ENCODE measurements at places on chromosomes 7 and 10. TPM values are rescaled to one million over a fixed set of nuclear protein-coding genes. Genes with fewer than 3 reads are reported as not detected.

PDE6C gene
- not detected for total RNA-seq

- no peak overlapping the region for H3K27ac ChIP-seq
- no peaks in the 10 kb centered on the region for H3K4me1 ChIP-seq
- H3K4me3 ChIP-seq = no peak overlapping the region
- no peaks in the 10 kb centered on the region for H3K36me3 ChIP-seq
These were observed 185.8 kb downstream of the SORCS1 start for GRCh38 chr10:106978756-106979155.

- DNase-seq = no peak
- no peaks in the 10 kb centered on the region for H3K4me1 ChIP-seq
- H3K36me3 ChIP-seq = no peaks in the 10 kb centered on the region
- H3K27ac ChIP-seq = no peak overlapping the region
- H3K27me3 ChIP-seq = no peaks in the 10 kb centered on the region
- H3K4me3 ChIP-seq = no peak overlapping the region
These were observed 100.3 kb upstream of the INSYN2A start for GRCh38 chr10:127296696-127297095.

DNA sequence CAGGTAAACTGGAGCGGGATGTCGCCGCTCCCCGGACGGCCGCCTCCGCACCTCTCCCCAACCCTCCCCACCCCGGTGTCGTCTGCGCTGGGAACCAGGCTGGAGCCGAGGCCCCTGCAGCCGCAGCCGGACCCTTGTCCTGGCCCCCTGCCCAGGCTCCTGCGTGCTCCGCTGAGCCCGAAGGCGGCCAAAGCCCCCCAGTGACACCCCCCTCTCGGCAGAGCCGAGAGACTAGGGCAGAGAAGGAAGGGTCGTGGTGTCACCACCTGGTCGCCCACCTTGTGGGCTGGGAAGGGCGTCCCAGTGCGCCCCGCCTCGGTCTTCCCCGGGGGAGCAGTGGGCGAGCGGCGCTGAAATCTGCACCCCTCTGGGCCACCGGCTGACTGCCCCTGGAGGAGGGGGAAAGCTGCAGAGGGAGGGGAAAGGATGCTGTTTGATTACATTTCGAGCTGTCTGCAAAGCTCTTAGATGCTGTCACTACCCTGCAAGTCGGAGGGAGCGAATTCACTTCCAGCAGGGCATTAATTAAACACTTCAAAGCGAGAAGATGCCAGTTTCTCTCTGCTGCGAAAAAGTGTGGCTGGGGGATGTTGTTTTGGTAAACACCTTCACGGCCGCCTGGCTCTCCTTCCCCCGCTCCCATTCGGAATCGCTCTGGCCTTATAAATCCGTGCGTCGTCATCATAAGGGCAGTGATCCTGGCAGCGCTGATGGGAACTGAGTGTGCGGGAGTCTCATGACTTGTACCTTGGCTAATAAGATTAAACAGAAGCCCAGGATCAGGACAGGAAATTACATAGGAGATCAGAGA, 622 bp downstream of the DYNC1I1 start:
- peaks cover 15% of the 10 kb centered on the region for H3K4me1 ChIP-seq
- H3K4me3 ChIP-seq = peak overlapping the region; percentile 76
- no peaks in the 10 kb centered on the region for H3K36me3 ChIP-seq
- H3K27me3 ChIP-seq = no peaks in the 10 kb centered on the region
- DNase-seq = no peak

GRCh38 chr10:2280713-2281300, 543.5 kb upstream of the ADARB2 start:
- H3K27me3 ChIP-seq = no peaks in the 10 kb centered on the region
- no peak overlapping the region for H3K4me3 ChIP-seq
- no peaks in the 10 kb centered on the region for H3K4me1 ChIP-seq
- H3K27ac ChIP-seq = no peak overlapping the region

- DNase-seq = peak; percentile 77
- H3K4me1 ChIP-seq = no peaks in the 10 kb centered on the region
- H3K27me3 ChIP-seq = no peaks in the 10 kb centered on the region
- no peak overlapping the region for H3K27ac ChIP-seq
These were observed 125.7 kb downstream of the ARHGAP22 start for GRCh38 chr10:48478980-48479811.

DNA sequence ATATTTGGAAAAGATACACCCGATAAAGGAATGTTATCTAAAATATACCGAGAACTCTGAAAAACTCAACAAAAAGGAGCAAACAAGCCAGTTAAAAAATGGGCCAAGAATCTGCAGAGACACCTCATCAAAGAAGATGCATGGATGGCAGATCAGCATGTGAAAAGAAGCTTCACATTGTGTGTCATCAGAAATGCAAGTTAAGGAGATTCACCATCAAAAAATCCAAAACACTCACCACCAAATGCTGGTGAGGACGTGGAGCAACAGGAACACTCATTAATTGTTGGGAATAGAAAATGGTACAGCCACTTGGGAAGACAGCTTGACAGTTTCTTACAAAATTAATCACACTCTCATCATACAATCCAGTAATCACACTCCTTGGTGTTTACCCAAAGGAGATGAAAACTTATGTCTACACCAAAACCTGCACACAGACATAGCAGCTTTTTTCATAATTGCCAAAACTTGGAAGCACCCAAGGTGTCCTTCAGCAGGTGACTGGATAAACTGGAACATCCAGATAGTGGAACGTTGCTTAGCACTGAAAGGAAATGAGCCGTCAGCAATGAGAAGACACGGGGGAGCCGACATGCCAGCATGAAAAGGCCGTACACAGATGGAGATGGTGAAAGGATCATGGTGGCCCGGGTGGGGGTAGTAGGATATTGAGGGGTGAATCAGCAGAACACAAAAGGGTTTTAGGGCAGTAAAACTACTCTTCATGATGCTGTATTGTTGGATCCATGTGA, 27.9 kb upstream of the PWWP2B start:
- no peaks in the 10 kb centered on the region for H3K4me1 ChIP-seq
- peaks cover 20% of the 10 kb centered on the region for H3K36me3 ChIP-seq
- DNase-seq = no peak

GRCh38 chr10:76459016-76459730, 1027.7 kb downstream of the LRMDA start:
- no peak for DNase-seq
- no peaks in the 10 kb centered on the region for H3K27me3 ChIP-seq
- no peaks in the 10 kb centered on the region for H3K36me3 ChIP-seq
- no peak overlapping the region for H3K4me3 ChIP-seq
- peaks cover 41% of the 10 kb centered on the region for H3K4me1 ChIP-seq
- H3K27ac ChIP-seq = peak overlapping the region; percentile 69

- DNase-seq = no peak
- H3K4me3 ChIP-seq = no peak overlapping the region
- H3K4me1 ChIP-seq = no peaks in the 10 kb centered on the region
- H3K27ac ChIP-seq = no peak overlapping the region
- no peaks in the 10 kb centered on the region for H3K36me3 ChIP-seq
These were observed 27.7 kb upstream of the SORCS3 start for GRCh38 chr10:104613406-104613805.

DNA sequence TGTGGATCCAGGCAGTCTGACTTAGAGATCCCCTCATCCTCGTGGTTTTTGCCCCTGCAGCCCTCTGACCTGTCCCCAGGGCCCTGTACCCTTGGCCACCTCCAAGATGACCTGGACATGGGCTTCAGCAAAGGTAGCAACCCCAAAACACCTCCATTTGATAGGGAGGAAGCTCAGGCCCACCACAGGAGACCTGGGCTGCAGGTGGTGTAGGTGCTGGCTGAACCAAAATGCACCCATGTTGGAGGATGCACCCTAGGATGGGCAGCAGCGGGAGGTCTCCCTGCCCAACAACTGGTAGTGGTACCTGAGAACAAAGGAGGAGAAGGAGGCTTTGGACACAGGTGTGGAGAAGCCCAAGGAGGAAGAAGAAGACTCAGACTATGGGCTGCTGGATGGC, 188.7 kb downstream of the ZNF716 start:
- no peak overlapping the region for H3K4me3 ChIP-seq
- no peaks in the 10 kb centered on the region for H3K4me1 ChIP-seq
- no peak for DNase-seq
- H3K36me3 ChIP-seq = no peaks in the 10 kb centered on the region
- H3K27me3 ChIP-seq = no peaks in the 10 kb centered on the region

DNA sequence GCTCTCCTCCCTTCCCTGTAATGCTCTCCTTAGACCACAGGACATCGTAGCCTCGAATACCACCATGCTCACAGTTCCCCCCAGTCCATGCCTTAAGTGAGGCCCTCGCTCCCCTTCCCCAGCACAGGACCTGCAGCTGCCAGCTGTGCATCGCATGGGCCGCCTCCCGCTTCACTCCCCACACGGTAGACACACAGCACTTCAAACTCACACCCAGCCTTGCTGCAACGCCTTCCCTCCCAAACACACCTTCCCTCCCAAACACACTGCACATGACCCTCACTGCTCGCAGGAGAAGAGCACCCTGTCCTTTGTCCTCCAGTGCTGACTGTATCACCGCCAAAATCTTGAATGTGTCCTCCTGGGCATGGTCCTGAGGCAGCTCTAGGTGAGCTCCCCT, 42.6 kb downstream of the COBL start:
- no peaks in the 10 kb centered on the region for H3K36me3 ChIP-seq
- H3K4me3 ChIP-seq = no peak overlapping the region

DNA sequence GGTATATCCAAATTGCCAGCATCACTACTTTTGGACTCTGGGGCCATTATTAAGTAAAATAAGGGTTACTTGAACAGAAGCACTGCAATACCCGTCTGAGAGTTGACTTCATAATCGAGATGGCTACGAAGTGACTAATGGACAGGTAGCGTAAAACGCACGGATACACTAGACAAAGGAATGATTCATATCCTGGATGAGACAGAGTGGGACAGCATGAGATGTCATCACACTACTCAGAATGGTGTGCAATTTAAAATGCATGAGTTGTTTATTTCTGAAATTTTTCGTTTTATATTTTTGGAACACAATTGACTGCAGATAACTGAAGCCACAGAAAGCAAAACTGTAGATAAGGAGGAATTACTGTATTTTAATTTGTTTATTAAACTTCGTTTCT, 421.5 kb upstream of the LRGUK start:
- H3K27ac ChIP-seq = no peak overlapping the region
- H3K27me3 ChIP-seq = no peaks in the 10 kb centered on the region
- no peak for DNase-seq
- no peak overlapping the region for H3K4me3 ChIP-seq

GRCh38 chr10:28077889-28078288, 79.0 kb upstream of the ODAD2 start:
- DNase-seq = no peak
- no peaks in the 10 kb centered on the region for H3K36me3 ChIP-seq
- H3K4me3 ChIP-seq = no peak overlapping the region
- H3K4me1 ChIP-seq = no peaks in the 10 kb centered on the region
- H3K27me3 ChIP-seq = no peaks in the 10 kb centered on the region
- no peak overlapping the region for H3K27ac ChIP-seq

GRCh38 chr10:77012812-77013500, 624.7 kb downstream of the KCNMA1 start:
- H3K27ac ChIP-seq = peak overlapping the region; percentile 39
- no peaks in the 10 kb centered on the region for H3K27me3 ChIP-seq
- H3K4me1 ChIP-seq = peaks cover 22% of the 10 kb centered on the region

CCL24 gene
- not detected for total RNA-seq

DNAJC12 gene
- 2.7 TPM for total RNA-seq

GRCh38 chr10:77011874-77012811, 625.5 kb downstream of the KCNMA1 start:
- H3K27me3 ChIP-seq = no peaks in the 10 kb centered on the region
- no peaks in the 10 kb centered on the region for H3K36me3 ChIP-seq

DYNC1I1 gene
- total RNA-seq = 12.0 TPM

PHYHIPL gene
- 2.0 TPM for total RNA-seq

- H3K36me3 ChIP-seq = no peaks in the 10 kb centered on the region
- H3K27ac ChIP-seq = no peak overlapping the region
- H3K4me1 ChIP-seq = no peaks in the 10 kb centered on the region
- no peak for DNase-seq
These were observed 411.0 kb upstream of the FOXK1 start for GRCh38 chr7:4270941-4271715.

Measured in vagina (tissue), 2 donors.